NCI-H1105 treated with DMSO at 0.1 percent for 48 hours (cell line): ENCODE measurements at places on chromosomes 6 and 20.

DNA sequence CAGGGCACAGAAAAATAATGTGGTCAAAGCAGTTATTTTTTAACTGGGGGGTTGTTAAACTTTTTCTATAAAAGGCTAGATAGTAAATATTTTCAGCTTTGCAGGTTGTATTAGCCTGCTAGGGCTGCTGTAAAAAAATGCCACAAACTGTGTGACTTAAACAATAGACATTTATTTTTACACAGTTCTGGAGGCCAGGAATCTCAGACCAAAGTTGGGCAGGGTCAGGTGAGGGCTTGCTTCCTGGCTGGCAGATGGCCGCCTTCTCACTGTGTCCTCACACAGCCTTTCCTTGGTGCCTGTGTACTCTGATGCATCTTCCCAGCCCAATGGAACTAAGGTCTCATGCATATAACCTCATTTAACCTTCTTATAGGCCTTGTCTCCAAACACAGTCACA is 294.7 kb downstream of the PTPRT start:
- no peak for DNase-seq

GRCh38 chr20:45893831-45894230 is 2.7 kb downstream of the CTSA start:
- DNase-seq, result no peak

- no peak for DNase-seq
Measured at GRCh38 chr6:122817358-122817757, 28.3 kb downstream of the SMPDL3A start.

GRCh38 chr20:35269055-35269781 is 8.7 kb downstream of the MMP24OS start:
- DNase-seq, result peak; percentile 34
